Cardiac muscle cell (in vitro differentiated cells and primary cell): ENCODE measurements at places on chromosomes 1 and 21. TPM values are rescaled to one million over a fixed set of nuclear protein-coding genes. Genes with fewer than 3 reads are reported as not detected.

The IFI44L gene
- total RNA-seq: 0.04 and 1.2 TPM in 2 replicates

The ZBTB8A gene
- total RNA-seq: 3.8 and 5.7 TPM in 2 replicates

The KRTAP12-3 gene
- total RNA-seq: not detected in 2 replicates

The OR2M3 gene
- not detected in 2 replicates for total RNA-seq

The SIPA1L2 gene
- 107 and 143 TPM in 2 replicates for total RNA-seq

The C1QA gene
- not detected in 2 replicates for total RNA-seq

The FCER1G gene
- not detected in 2 replicates for total RNA-seq

The CRB1 gene
- total RNA-seq: 0.54 and 0.63 TPM in 2 replicates

The RNU1-2 gene
- total RNA-seq: under 0.01 TPM in 2 replicates
